ENCODE measurements at places on chromosomes 6 and 20. TPM values are rescaled to one million over a fixed set of nuclear protein-coding genes. Genes with fewer than 3 reads are reported as not detected.

TXLNB gene
- 5.7 TPM for total RNA-seq

C6orf47 gene
- total RNA-seq, result 30.3 TPM

TMEM244 gene
- total RNA-seq, result not detected

ZNF391 gene
- total RNA-seq, result 2.1 TPM

SYCP2 gene
- 3.5 TPM for total RNA-seq

SLC16A10 gene
- 0.45 TPM for total RNA-seq

SLC17A9 gene
- 5.2 TPM for total RNA-seq

SNAI1 gene
- 2.6 TPM for total RNA-seq

SFT2D1 gene
- total RNA-seq, result 34.9 TPM

DSN1 gene
- total RNA-seq, result 7.5 TPM

OR2J3 gene
- not detected for total RNA-seq

PBOV1 gene
- total RNA-seq, result not detected

HCRTR2 gene
- not detected for total RNA-seq

TAF11 gene
- 24.8 TPM for total RNA-seq

FAM209B gene
- total RNA-seq, result 0.52 TPM

Data from esophagus muscularis mucosa (tissue), 4 donors.